CD4-positive, alpha-beta memory T cell (primary cell): ENCODE measurements at places on chromosomes 1 and 21. TPM values are rescaled to one million over a fixed set of nuclear protein-coding genes. Genes with fewer than 3 reads are reported as not detected.

GRCh38 chr1:220754212-220754917, 6.2 kb downstream of the MTARC2 start:
- no peak for DNase-seq

- no peak for DNase-seq
Observed at GRCh38 chr1:69648486-69648885, 80.8 kb downstream of the LRRC7 start.

DNA sequence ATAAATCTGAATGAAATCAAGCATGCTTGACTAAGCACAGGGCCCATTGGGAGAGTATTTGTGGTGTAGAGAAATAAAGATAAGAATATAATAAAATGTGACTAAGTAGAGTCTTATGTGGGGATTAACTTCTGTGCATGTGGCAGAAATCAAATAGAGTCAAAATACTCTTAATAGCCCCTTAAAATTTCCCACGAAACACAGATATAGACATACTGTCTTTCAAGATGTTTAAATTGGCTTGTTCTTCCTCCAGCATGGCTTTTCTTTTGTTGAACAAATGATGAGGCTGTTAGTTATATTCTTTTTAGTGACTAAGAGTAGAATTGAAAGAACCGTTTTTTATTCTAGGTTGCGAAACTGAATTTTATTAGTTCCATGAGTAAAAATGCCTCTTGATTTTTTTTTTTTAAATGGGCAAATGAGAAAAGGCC, 112.3 kb downstream of the RPS6KC1 start:
- DNase-seq, result no peak

GRCh38 chr1:215970406-215970805, 403.3 kb downstream of the KCTD3 start:
- no peak for DNase-seq

DNA sequence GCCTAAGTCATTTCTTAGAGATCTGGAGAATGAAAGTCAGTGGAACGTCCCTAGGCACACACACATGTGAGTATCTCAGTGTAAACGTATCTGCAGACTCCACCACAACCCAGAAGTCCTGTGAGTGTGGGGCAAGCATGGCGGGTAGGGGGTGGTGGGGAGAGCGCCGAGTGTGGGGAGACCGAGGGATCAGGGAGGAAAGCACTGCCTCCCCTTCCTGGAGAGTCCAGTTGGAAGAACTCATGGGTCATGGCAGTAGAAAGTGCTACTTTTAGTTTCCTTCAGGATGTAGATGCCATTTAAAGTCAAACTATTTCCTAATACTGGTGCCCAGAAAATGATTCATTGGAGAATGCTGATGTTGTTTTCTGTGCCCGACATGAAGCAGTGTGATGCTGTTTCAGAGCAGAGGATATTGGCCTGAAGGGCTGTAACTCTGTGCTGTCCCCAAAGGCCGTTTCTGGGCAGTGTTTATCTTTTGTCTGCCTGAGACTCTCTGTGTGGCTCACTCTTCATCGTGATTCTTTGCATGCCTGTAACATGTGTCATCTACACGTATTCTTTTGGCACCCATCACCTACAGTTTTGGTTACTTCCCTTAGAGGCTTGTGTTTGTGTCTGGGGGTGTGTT, 45.7 kb upstream of the TSPAN2 start:
- DNase-seq, result no peak

Gene ZBTB7B
- polyA plus RNA-seq, result 11.6 TPM

Gene ASCL5
- not detected for polyA plus RNA-seq

Gene RYR2
- not detected for polyA plus RNA-seq

GRCh38 chr21:37370152-37371040, 3.8 kb downstream of the DYRK1A start:
- no peak for DNase-seq

Gene C1orf174
- polyA plus RNA-seq, result 33.9 TPM
